ENCODE measurements at places on chromosomes 16 and 17.

GRCh38 chr16:20344611-20345010 lies 7.9 kb downstream of the UMOD start:
- DNase-seq: no peak

DNA sequence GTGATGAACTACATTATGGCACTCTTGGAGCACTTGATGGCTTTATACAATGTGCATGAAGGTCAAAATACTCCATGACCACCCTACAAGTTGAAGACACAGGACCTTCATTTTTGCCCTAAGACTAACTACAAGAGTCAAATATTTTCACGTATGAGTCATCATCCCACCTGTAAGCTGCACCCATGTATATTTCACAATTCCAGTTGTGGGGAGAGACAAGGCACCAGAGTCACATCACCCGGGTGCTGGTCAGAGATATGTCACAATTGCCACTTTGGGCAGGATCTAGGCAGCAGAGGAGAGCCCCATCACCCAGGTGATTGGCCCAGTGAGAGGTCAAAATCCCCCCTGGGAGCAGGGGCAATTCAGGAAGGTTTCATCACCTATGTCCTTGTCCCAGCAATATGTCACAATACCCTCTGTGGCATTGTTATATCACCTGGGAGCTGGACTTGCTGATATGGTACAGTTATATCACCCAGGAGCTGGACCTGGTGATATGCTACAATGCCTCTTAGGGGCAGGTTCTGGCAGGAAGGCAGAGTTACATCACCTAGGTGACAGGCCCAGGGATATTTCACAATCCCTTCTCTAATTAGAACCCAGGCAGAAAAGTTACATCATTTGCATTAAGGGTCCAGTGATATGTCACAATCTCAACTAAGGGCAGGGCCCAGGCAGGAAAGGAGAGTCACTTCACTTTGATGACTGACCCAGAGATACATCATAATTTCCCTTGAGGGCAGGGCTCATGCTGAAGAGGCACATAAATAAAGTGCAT lies 1839.2 kb downstream of the TP53TG3F start:
- DNase-seq: no peak

GRCh38 chr17:68152161-68152571 lies 95.7 kb upstream of the AMZ2 start:
- no peak for DNase-seq

GRCh38 chr16:22007159-22007508 lies 777 bp upstream of the MOSMO start:
- DNase-seq: peak; percentile 9

DNA sequence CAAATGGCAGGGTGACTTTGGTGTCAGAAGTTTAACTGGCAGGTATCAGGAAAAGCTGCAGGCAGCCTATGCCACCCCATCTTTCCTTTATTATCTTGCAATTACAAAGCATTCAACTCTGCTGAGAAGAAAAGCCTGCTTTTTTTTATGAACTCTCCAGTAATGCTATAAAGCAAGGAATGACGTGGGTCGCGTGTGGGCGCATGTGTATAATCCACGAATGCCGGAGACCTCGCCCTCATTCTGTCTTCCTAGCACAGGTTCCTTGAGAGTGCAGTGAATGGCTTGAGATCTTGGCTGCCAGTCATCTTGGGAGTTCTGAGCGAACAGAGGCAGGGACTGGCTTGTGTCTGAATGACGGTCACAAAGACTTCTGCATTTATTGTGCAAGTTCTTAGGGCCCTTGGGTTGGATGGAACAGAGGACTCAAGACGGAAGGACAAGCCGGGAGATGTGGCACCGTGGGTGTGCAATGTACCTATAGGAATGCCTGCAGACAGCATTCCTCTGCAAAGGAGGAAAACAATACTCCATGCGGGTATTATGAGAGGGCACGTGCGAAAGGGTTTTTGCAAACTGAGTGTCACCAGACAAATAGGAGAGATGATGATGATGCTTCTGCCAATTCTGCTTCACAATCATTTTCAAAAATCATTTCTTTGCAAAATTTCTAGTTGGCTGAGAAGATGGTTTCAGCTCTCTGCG lies 96.1 kb upstream of the ELAC2 start:
- no peak for DNase-seq

- no peak for DNase-seq
Measured at GRCh38 chr16:19784183-19784736, 66.2 kb downstream of the IQCK start.

DNA sequence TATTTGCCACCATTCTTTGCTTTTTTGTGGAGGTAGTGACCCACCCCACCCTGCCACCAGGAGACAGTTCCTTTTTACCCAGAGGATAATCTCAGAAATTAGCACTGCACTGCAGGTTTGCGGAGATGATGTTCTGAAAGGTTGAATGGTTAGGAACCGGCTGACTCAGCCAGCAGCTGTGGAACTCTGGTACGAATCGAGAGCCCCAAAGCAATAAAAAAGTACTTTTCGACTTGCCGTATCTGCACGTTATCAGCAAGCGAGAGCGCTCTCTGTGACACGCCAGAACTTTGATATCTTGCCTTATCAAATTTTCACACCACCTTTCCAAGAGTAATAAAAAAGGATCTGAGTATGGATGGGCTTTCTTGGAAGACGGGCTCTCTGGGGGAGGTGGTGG lies 96.3 kb upstream of the EEF2KMT start:
- no peak for DNase-seq

GRCh38 chr17:30332057-30332542 lies 1.8 kb downstream of the TMIGD1 start:
- DNase-seq: no peak

- no peak for DNase-seq
Measured at GRCh38 chr17:32185875-32186274, 43.6 kb downstream of the RHOT1 start.

GRCh38 chr17:7107012-7107754 lies 7.4 kb downstream of the ASGR2 start:
- DNase-seq: no peak

- no peak for DNase-seq
Measured at GRCh38 chr17:39688945-39689344, 1.1 kb upstream of the PGAP3 start.

DNA sequence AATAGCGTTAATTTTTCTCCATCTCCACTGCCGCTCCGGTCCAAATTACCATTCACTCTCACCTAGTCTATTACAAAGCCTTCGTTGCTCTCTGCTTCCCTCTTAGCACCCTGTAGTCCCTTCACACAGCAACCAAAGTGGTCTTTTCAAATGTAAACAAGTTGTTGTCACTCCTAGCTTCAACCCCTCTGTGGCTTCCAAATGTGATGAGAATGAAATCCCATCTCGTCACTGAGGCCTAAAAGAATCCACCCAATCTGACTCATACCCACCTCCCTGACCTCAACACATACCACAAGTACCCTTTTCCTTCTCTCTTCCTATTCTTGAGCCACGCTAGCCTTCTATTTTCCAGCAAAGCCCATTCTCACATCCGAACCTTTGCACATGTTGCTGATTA lies 2.2 kb upstream of the PELP1 start:
- no peak for DNase-seq

GRCh38 chr16:46857368-46857945 lies 26.5 kb upstream of the C16orf87 start:
- peak; percentile 35 for DNase-seq

DNA sequence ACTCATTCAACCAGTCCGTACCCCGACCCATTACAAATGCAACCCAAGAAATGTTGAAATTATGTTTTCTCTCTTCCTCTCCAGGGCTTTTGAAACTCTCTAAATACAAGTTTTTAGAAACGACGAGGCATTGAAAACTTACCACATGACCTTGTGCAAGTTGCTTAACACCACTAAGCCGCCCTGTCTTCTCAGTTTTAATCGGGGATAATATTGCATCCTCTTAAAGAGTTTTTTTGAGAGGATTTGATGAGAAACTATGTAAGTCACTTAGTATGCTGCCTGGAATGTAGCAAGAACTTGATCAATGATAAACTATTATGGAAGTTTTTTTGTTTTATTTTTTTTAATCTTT lies 149.0 kb upstream of the FAM20A start:
- DNase-seq: no peak

- no peak for DNase-seq
Measured at GRCh38 chr16:27538528-27538927, 11.2 kb downstream of the GTF3C1 start.

- DNase-seq: no peak
Measured at GRCh38 chr17:65417406-65418221, 143.8 kb downstream of the AXIN2 start.

- no peak for DNase-seq
Measured at GRCh38 chr17:43906951-43907424, 348 bp downstream of the MPP2 start.

DNA sequence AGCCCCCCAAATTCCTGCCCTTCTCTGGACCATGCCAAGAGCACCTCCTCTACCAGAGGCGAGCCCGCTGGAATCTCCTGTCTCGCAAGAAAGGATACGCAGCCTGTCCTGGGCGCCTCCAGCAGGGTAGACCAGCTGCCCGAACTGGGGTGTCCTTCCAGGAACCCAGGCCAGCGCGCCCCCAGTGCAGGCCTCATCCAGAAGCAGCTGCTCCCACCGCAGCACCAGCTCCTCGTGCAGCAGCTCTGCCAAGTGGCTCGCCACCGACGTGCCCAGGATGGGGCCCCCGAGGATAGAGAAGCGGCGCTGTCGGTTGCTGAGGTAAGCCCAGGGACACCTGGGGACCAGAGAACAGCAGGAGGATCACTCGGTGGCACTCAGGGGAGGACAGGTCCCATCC lies 4.8 kb downstream of the TAF1C start:
- DNase-seq: no peak

GRCh38 chr16:51201604-51202003 lies 50.5 kb upstream of the SALL1 start:
- DNase-seq: no peak

DNA sequence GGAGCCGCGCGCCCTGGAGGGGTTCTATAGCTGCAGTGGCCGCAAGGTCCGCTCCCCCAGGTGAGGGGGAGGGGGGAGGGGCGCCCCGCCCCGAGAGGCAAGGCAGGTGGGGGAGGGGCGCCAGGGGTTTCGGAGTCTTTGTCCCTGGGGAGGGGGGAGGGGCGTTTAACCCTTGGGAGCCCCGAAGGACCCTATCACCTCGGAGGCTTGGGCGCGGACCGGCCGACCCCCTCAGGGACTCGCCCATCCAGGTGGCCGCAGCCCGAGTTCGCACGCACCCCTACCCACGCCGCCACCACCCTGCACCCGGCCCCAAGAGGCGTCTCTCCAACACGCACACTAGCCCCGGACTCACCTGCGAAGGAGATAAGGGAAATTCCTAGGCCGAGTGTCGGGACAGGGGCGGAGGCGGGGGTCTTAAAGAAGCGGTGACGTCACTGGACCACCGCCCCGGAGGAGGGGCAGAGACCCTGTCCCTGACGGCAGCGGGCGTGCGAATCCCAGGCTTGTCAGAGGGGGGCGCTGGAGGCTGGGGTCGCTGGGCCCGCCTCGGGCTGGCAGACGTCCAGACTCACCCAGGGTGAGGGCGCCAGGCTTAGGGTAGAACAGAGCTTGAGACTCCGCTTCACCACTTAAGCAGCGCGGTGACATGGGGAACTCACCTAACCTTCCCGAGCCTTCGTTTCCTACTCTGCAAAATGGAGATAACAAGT lies at the start of gene CLDN6:
Gene CLDN6, minus strand, starts transcription at position 390 of the 713 bp plus-strand sequence. CDS start 2,162 bp downstream, outside the sequence.
- no peak for DNase-seq

DNA sequence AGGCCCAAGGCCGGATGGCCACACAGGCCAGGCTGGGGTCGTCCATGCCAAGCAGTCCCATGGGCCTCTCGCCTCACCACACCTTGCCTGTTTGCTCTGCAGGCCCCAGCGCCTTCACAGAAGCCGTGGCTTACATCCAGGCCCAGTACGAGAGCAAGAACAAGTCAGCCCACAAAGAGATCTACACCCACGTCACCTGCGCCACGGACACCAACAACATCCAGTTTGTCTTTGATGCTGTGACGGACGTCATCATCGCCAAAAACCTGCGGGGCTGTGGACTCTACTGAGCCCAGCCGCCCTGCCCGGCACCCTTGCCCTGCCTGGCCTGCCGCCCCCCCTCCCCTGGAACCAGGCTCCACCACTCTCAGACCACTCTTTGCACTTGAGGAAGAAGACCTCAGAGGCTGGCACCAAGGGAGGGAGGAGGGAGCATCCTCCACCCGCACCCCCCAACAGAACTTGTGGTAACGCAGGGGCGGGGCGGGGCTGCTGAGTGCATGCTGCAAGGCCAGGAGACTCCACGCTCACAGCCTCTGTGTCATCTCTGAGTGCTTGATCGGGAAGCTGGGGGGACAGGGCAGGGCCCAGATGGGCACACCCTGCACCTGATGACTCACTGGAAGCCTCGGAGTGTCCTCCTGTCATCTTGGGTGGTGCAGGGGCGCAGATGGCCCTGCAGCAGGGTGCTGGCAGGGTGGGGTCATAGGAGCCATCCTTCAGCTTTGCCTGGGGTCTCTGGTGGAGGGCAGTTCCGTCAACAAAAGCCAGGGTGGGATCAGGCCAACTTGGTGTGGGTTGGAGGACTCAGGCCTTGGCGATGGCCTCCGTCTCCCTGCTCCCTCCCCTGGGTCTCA lies 81.5 kb downstream of the AMFR start:
- no peak for DNase-seq

DNA sequence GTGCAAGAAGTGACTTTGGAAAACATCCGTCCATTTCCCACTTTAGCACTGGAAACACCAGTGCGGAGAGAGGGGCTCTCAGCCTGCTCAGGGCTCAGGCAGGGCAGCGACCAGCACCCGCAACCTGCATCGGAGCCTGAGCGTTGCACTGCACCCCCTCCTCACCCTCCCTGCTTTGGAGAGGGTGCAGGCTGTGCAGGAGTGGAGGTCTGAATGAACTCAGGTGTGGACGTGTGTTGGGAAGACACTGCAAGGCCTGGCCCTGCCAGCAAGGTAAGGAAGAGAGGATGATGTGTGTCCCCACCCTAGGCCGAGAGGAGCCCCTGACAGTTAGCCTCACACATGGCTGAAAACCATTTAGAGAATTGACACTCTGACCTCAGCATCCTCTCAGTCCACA lies 81.8 kb downstream of the NT5M start:
- no peak for DNase-seq

DNA sequence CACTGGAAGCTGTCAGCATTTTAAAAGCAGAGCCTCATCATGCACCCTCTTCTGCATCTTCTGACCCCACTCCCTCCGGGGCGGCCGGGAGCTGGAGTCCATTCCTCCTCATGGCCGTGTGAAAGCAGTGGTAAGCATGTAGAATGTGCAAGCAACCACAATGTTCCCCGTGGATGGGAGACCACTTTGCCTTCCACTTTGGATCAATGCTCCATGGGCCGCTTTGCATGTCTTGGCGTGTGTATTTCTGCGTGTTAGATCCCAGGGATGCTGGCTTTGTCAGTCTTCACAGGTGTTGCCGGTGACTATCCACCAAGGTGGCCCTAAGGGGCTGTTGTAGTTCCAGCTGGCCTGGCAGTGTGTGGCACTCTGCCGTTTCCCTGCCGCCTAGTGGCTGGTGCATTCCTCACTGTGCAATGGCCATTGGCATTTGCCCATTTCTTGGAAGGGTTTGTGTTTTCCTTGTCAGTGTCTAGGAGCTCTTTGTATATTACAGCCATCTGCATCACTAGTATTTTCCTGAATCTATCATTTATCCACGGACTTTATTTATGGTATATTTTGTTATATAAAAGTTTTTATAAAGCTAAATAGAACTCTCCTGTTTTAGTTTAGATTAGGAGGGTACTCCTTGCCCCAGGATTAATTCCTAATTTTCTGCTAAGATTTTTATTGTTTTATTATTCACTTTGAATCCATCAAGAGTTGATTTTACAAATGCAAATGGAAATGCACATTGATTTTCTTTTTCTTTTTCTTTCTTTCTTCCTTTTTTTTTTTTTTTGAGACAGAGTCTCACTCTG lies 5.8 kb upstream of the ALDH3A1 start:
- no peak for DNase-seq
